ENCODE measurements at places on chromosomes 4 and X.

DNA sequence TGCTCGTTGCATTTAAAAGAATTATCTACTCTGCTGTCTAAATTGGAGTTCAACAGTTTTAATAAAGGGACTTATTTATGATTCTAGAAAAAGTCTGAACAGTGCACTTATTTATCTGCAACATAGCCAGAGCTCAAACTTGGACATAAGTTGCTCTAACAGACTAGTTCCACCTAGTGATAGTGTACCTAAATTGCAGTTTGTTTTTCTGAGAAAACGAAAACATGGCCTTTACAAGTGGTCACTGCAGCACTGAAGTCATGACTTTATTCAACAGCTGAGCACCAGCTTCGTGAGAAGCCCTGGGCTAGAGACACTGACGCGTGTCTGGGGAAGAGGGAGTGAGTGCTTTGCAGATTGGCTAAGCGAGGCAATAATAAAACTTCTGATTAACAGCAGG lies 77.3 kb upstream of the IGSF1 start:
- DNase-seq: no peak

GRCh38 chr4:89273741-89274141 lies 33.9 kb downstream of the GPRIN3 start:
- DNase-seq: no peak

- no peak for DNase-seq
Measured at GRCh38 chrX:141638550-141638949, 49.0 kb downstream of the SPANXA2 start.

GRCh38 chr4:13533670-13534343 lies 10.5 kb downstream of the NKX3-2 start:
- DNase-seq: no peak

- DNase-seq: peak; percentile 31
Measured at GRCh38 chr4:3255611-3256186, 6.7 kb downstream of the MSANTD1 start.
